ENCODE measurements at places on chromosomes 7 and 10. TPM values are rescaled to one million over a fixed set of nuclear protein-coding genes. Genes with fewer than 3 reads are reported as not detected.

- no peak overlapping the region for H3K27ac ChIP-seq
- no peak overlapping the region for H3K4me3 ChIP-seq
- H3K27me3 ChIP-seq = no peaks in the 10 kb centered on the region
- no peak for DNase-seq
- H3K4me1 ChIP-seq = no peaks in the 10 kb centered on the region
Measured at GRCh38 chr7:107711301-107711700, 32.6 kb upstream of the CBLL1 start.

DNA sequence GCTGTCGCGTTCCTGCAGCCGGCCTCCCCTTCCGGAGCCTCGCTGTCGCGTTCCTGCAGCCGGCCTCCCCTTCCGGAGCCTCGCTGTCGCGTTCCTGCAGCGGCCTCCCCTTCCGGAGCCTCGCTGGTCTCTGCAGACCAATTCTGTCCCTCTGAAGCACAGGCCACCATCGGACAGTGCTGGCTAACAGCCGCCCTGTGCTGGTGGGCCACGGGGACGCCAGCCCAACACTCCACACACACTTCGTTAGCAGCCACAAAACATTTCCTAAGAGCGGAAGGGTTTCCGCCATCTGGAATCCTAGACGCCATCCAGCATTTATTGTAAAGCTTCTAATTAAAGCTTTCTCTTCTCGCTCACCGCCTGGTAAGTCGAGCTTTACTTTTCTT, 11.2 kb downstream of the GPER1 start:
- no peaks in the 10 kb centered on the region for H3K36me3 ChIP-seq
- no peak for DNase-seq
- no peaks in the 10 kb centered on the region for H3K4me1 ChIP-seq

GRCh38 chr7:141999058-141999623, 3.5 kb downstream of the MGAM start:
- H3K27ac ChIP-seq = no peak overlapping the region
- H3K4me3 ChIP-seq = no peak overlapping the region
- DNase-seq = no peak
- no peaks in the 10 kb centered on the region for H3K4me1 ChIP-seq

GRCh38 chr10:3729397-3729976, 55.5 kb downstream of the KLF6 start:
- DNase-seq = no peak
- H3K27ac ChIP-seq = no peak overlapping the region
- H3K36me3 ChIP-seq = no peaks in the 10 kb centered on the region
- H3K4me3 ChIP-seq = no peak overlapping the region
- no peaks in the 10 kb centered on the region for H3K4me1 ChIP-seq
- H3K27me3 ChIP-seq = no peaks in the 10 kb centered on the region

DNA sequence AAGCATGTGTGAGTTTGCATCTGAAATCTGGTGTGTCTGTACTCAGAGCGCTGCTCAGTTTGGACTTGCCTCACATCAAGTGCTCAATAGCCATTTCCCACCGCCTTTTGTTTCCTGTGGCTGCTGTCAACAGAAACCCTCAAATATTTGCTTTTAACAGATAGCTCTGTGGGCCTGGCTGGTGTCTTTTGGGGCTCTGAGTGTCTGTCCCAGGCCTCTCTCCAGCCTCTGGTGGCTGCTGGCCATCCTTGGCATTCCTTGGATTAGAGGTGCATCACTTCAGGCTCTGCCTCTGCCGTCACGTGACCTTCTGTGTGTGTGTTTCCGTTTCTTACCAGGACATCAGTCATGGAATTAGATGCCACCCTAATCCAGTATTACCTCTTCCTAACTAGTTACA, 9.3 kb downstream of the YKT6 start:
- no peaks in the 10 kb centered on the region for H3K27me3 ChIP-seq
- H3K4me1 ChIP-seq = no peaks in the 10 kb centered on the region
- no peak overlapping the region for H3K27ac ChIP-seq
- H3K4me3 ChIP-seq = no peak overlapping the region
- DNase-seq = no peak

Gene CYP2C8
- 1.0 TPM for total RNA-seq

Gene DLX5
- 0.26 TPM for total RNA-seq
